Right cardiac atrium (tissue), 5 donors: ENCODE measurements at places on chromosomes 16 and 17.

GRCh38 chr17:82087961-82088837 is 9.8 kb downstream of the FASN start:
- peak; percentile 64 for DNase-seq

DNA sequence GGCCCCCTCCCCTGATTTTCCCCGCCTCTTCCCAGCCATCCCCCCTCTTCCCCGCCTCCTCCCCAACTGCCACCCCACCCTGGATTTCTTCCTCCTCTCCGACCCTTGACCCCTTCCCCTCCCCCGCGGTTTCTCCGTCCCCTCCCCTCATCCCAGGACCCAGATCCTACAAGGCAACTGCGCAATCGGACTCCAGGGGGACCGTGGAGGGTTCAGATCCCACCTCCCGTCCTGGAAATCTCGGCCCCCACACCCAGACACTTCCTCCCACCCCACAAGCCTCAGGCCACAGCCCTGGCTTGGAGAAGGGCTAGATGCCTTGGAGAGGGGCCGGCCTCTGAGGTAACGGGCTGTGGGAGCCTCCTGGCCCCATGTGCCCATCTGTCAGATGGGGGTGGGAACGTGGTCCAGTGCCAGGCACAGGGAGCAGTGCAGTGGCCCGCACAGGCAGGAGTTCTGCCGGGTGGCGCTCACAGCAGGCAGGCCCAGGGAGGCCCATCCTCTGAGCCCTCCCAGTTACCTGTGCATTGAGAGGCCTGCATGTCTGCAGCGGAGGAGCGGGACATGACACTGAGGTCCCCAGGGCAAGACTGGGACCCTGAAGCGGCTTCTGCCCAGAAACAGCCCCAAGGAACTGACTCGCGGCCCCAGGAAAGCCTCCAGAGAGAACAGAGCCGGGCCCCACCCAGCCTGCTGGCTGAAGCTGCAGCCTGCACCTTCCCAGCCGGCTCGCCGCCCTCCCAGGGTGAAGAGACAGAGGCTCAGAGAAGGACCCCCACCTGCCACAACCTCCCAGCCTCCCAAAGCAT is 16.7 kb downstream of the ZNF423 start:
- DNase-seq = peak; percentile 79

DNA sequence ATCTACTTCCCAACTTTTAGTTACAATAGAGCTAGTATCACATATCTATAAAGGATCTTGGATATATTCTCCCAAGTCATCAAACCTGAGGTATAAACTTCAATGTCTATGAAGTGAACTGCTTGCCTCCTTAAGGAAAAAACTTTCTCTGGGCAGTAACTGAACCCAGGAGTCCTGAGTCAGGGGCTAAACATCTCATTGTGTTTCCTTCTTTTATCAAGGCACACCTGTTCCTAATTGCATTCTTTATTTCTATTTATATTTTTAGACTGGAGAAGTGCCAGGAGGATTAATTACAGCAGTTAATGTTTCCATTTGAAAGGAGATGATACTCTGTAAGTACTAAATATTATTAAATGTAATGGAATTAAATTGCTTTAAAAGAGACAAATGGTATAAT is 98.6 kb downstream of the CDH8 start:
- DNase-seq = no peak

- DNase-seq = no peak
Observed at GRCh38 chr17:8946476-8946875, 19.0 kb downstream of the PIK3R5 start.

GRCh38 chr16:54434859-54435258 is 148.3 kb upstream of the IRX3 start:
- no peak for DNase-seq
